ENCODE measurements at places on chromosomes 13 and 19.
A peak's percentile ranks its signal among the peaks of the same experiment; 100 is the strongest.

GRCh38 chr13:103164251-103164650 lies 98.0 kb upstream of the SLC10A2 start:
- H3K27me3 ChIP-seq: no peaks in the 10 kb centered on the region
- H3K36me3 ChIP-seq: no peaks in the 10 kb centered on the region
- H3K27ac ChIP-seq: no peak overlapping the region
- DNase-seq: no peak
- H3K4me3 ChIP-seq: no peak overlapping the region

- H3K4me1 ChIP-seq: no peaks in the 10 kb centered on the region
- no peak overlapping the region for H3K27ac ChIP-seq
- DNase-seq: no peak
- H3K27me3 ChIP-seq: peaks cover 11% of the 10 kb centered on the region
These were observed 107.7 kb upstream of the C1QTNF9B start for GRCh38 chr13:24004971-24005370.

DNA sequence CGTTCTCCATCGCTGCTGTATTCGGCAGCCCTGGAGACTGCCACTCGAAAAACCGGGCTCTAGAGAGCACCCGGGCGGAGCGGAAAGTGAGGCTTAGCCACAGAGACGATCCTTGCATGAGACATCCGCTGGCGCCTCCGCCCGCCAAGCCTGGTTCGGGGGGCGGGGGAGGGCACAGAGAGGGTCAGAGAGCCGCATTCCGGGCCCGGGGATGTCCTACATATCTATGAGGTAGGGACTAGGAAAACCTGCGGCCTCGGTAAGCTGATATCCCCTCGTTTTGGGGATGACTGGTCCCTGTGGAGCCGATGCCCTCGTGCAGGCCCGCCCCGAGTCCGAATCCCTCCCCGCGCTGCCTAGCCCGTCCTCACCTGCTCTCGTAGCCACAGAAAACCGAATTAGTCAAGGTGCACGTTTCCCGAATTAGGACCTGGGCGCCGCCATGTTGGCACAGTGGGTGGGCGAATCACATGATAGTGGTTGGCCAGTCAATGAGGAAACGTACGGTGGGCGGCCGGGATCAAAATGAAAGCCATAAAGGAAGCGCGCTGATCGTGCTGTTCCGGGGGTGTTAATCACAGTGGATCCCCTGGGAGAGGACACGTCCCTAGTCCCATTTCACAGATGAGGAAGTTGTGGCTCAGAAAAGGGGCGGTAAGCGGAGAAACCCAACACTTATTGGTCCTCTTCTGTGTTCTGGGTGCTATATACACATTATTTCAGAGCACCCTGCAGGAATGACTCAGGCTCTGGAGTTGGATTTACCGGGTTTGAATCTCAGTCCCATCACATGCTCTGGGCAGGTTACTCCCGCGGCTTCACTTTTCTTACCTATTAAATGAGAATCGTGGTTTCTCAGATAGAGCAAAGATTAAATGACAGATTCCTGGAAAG lies at the start of gene TRMT1:
Gene TRMT1 (minus strand): TSS at position 459 of the 894 bp plus-strand sequence. CDS start 341 bp downstream, at position 118.
- peak within 1 kb of the TSS; percentile 93 for H3K27ac ChIP-seq
- peak; percentile 77 for DNase-seq
- no peaks in the 10 kb centered on the region for H3K27me3 ChIP-seq
- H3K36me3 ChIP-seq: peaks cover 22% of the 10 kb centered on the region

- no peak for DNase-seq
- peaks cover 34% of the 10 kb centered on the region for H3K27me3 ChIP-seq
- H3K4me1 ChIP-seq: peaks cover 10% of the 10 kb centered on the region
- no peak overlapping the region for H3K4me3 ChIP-seq
- H3K27ac ChIP-seq: no peak overlapping the region
These were observed 1.0 kb upstream of the HAMP start for GRCh38 chr19:35281303-35281702.

GRCh38 chr19:52600639-52601024 lies 30.5 kb downstream of the ZNF701 start:
- no peak overlapping the region for H3K27ac ChIP-seq
- H3K27me3 ChIP-seq: no peaks in the 10 kb centered on the region
- peaks cover 24% of the 10 kb centered on the region for H3K4me1 ChIP-seq
- H3K4me3 ChIP-seq: peak overlapping the region; percentile 83
- peaks cover 5% of the 10 kb centered on the region for H3K36me3 ChIP-seq

DNA sequence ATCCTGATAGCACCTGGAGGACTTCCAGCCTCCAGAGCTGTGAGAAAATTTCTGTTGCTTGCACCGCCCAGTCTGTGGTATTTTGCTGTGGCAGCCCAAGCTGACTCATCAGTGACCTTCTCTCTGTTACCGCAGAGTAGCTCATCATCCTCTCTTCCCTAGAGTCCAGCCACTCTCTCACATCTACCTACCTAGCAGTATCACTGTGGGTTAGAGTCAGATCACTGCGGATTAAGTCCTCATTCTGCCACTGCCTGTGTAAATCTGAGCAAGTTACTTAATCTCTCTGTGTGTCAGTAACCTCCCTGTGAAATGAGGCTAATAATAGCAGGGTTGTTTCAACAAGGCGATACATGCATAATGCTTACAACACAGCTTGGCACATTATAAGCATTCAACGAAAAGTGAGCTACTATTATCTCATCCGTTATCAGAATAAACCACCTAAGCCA lies 40.3 kb upstream of the USPL1 start:
- H3K27ac ChIP-seq: no peak overlapping the region
- H3K27me3 ChIP-seq: no peaks in the 10 kb centered on the region
- peaks cover 2% of the 10 kb centered on the region for H3K36me3 ChIP-seq
- H3K4me3 ChIP-seq: peak overlapping the region; percentile 30

- no peak overlapping the region for H3K27ac ChIP-seq
- no peaks in the 10 kb centered on the region for H3K4me1 ChIP-seq
- DNase-seq: no peak
These were observed 90.2 kb downstream of the KCTD12 start for GRCh38 chr13:76795701-76796695.

GRCh38 chr13:24629320-24629719 lies 50.9 kb upstream of the ATP12A start:
- DNase-seq: no peak
- H3K27me3 ChIP-seq: no peaks in the 10 kb centered on the region
- peaks cover 5% of the 10 kb centered on the region for H3K36me3 ChIP-seq
- peaks cover 39% of the 10 kb centered on the region for H3K4me1 ChIP-seq
- no peak overlapping the region for H3K4me3 ChIP-seq
- H3K27ac ChIP-seq: no peak overlapping the region

GRCh38 chr19:35170359-35171061 lies 16.0 kb downstream of the FXYD5 start:
- peaks cover 30% of the 10 kb centered on the region for H3K36me3 ChIP-seq
- peaks cover 23% of the 10 kb centered on the region for H3K4me1 ChIP-seq
- DNase-seq: no peak
- no peak overlapping the region for H3K27ac ChIP-seq

- no peak overlapping the region for H3K4me3 ChIP-seq
- no peaks in the 10 kb centered on the region for H3K4me1 ChIP-seq
- no peaks in the 10 kb centered on the region for H3K27me3 ChIP-seq
- no peaks in the 10 kb centered on the region for H3K36me3 ChIP-seq
- DNase-seq: no peak
- no peak overlapping the region for H3K27ac ChIP-seq
These were observed 1664.0 kb downstream of the EFNB2 start for GRCh38 chr13:104871456-104871855.

DNA sequence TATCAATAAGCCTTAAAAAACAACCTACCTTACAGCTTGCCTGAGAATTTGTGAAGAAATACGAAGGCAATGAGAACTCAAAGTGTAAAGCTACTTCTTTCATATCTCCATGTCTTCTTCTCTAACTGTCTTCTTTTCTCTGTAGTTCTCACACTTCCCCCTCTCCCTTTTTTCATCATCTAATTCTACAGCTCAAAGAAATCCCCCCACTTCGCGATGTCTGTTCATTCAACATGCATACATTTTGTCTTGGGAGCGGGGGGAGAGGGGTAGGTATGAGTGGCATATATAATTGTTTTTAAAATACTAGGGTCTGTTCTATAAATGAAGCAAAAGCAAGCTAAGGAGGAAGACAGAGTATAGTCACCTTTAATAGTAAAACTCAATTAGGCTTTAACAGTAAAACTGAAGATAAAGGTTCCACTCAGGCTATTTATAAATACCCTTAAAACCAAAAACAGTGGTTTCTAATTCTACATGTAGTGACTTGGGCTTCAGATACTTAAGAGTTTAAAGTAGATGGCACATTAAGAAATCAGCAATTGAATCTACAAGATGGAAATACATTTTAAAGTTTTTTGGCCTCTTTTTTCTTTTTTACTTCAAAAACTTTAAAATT lies 106.9 kb downstream of the KLF12 start:
- peak overlapping the region; percentile 55 for H3K27ac ChIP-seq
- peaks cover 79% of the 10 kb centered on the region for H3K4me1 ChIP-seq
- no peaks in the 10 kb centered on the region for H3K27me3 ChIP-seq
- DNase-seq: no peak

DNA sequence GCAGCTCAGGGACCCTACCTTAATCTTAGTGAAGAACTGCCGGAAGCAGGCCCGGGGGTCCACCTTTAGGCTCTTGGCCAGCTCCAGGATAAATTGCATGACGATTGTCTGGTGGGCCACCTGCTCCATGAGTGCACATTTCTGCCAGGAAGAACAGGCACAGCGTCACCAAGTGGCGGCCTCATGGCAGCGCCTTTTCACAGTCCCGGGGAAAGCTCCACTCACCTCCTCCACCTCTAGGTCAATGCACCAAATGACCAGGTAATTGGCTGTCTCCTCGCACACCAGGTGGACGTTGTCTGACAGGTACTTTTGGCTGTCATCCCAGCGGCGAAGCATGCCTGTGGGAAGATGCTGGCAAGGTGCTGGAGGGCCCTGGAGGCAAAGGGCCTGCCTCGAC lies 8.3 kb downstream of the CDC37 start:
- H3K36me3 ChIP-seq: peaks cover 38% of the 10 kb centered on the region
- no peak overlapping the region for H3K4me3 ChIP-seq
- peaks cover 32% of the 10 kb centered on the region for H3K4me1 ChIP-seq
- H3K27me3 ChIP-seq: no peaks in the 10 kb centered on the region

GRCh38 chr13:25689539-25689938 lies 317.8 kb downstream of the ATP8A2 start:
- H3K4me3 ChIP-seq: no peak overlapping the region
- no peak overlapping the region for H3K27ac ChIP-seq
- H3K4me1 ChIP-seq: no peaks in the 10 kb centered on the region
- no peaks in the 10 kb centered on the region for H3K36me3 ChIP-seq

DNA sequence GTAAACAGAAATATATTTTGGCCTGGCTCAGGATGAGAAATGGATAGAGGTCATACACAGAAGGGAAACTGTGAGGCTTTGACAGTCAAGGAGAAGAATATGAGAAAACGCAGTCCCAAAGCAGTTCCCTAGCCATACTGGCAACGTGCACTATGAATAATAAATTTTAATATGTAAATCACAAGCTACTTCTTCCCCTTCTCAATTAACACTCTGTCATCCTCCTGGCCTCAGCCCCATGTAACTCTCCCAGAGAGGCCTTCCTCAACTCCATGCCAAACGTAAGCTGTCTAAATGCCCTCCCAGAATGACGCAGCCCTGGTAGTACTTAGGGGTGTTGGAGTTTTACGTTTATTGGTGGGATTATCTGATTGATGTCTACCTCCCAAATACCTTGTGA lies 732.6 kb downstream of the LIG4 start:
- no peaks in the 10 kb centered on the region for H3K4me1 ChIP-seq
- no peak overlapping the region for H3K4me3 ChIP-seq
- no peaks in the 10 kb centered on the region for H3K27me3 ChIP-seq
- no peak for DNase-seq
- H3K27ac ChIP-seq: no peak overlapping the region
- H3K36me3 ChIP-seq: no peaks in the 10 kb centered on the region

GRCh38 chr13:27283906-27284493 lies 13.4 kb downstream of the RASL11A start:
- H3K4me1 ChIP-seq: no peaks in the 10 kb centered on the region
- no peak overlapping the region for H3K4me3 ChIP-seq
- peaks cover 20% of the 10 kb centered on the region for H3K27me3 ChIP-seq
- H3K27ac ChIP-seq: no peak overlapping the region
- H3K36me3 ChIP-seq: no peaks in the 10 kb centered on the region

DNA sequence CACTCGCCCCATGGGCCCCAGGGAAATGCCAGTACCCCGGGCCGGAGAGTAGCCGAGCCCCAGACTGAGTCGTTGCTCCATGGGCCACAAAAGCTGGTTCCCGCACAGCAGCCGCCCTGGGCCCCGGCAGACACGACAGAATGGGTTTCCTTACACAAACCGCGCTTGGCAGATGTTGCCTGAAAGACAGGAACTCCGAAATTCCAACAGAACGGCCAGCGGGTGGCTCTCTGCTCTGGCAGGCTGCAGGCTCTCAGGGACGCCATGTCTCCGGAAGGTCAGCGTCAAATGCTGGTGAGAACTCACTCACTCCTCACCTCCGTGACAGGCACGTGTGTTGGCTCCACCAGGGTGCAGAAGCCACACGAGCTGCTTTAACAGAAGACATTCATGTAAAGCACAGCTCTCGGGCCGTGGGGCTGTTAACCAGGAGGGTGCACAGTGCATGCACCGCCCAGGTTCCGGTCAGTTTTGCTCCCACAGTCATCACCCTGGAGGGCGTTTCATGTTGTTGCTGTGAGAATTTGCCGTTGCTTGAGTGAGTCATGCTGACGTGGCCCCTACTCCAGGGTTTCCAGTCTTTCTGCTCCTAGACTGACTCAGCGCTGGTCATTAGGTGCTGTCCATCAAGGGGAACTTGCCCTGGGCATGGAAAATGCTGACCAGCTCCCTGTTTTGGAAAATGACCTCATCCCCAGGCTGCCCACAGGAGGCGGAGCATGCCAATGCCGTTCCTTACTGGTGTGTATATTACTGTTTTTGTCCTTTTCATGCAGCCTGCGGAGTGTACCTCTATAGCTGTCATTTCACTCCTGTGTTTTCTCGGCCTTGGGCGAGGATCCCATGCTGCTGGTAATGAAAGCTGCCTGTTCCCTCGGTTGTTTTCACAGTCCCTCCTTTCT lies 44.8 kb downstream of the ANKRD10 start:
- no peak for DNase-seq
- no peaks in the 10 kb centered on the region for H3K36me3 ChIP-seq
- peaks cover 60% of the 10 kb centered on the region for H3K27me3 ChIP-seq
- peaks cover 4% of the 10 kb centered on the region for H3K4me1 ChIP-seq

DNA sequence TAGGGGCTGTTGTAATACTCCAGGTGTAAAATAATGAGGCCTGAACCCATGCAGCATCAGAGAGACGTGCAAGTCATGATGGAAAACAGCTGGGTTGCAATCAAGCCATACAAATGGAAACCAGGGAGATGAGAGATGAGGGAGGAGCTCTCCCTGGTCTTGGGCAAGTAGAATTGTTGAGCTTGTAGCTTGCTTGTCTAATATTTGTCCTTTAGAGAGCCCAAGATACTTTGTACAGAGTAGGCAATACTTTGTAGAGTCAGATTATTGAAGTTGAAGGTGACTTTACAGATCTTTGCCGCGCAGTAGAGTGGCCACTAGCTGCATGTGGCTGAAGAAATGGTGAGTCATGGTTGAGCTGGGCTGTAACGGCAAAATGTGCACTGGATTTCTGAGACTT lies 8.3 kb downstream of the ATP8A2 start:
- DNase-seq: no peak
- no peak overlapping the region for H3K27ac ChIP-seq
- H3K36me3 ChIP-seq: no peaks in the 10 kb centered on the region
- no peak overlapping the region for H3K4me3 ChIP-seq
- no peaks in the 10 kb centered on the region for H3K4me1 ChIP-seq
- peaks cover 65% of the 10 kb centered on the region for H3K27me3 ChIP-seq

- no peaks in the 10 kb centered on the region for H3K4me1 ChIP-seq
- DNase-seq: no peak
- H3K36me3 ChIP-seq: no peaks in the 10 kb centered on the region
- no peak overlapping the region for H3K27ac ChIP-seq
These were observed 8.4 kb upstream of the FLT1 start for GRCh38 chr13:28503182-28503967.
